ENCODE measurements at places on chromosomes 12 and 14. TPM values are rescaled to one million over a fixed set of nuclear protein-coding genes. Genes with fewer than 3 reads are reported as not detected.

P2RX2 gene
- not detected for total RNA-seq

DNA sequence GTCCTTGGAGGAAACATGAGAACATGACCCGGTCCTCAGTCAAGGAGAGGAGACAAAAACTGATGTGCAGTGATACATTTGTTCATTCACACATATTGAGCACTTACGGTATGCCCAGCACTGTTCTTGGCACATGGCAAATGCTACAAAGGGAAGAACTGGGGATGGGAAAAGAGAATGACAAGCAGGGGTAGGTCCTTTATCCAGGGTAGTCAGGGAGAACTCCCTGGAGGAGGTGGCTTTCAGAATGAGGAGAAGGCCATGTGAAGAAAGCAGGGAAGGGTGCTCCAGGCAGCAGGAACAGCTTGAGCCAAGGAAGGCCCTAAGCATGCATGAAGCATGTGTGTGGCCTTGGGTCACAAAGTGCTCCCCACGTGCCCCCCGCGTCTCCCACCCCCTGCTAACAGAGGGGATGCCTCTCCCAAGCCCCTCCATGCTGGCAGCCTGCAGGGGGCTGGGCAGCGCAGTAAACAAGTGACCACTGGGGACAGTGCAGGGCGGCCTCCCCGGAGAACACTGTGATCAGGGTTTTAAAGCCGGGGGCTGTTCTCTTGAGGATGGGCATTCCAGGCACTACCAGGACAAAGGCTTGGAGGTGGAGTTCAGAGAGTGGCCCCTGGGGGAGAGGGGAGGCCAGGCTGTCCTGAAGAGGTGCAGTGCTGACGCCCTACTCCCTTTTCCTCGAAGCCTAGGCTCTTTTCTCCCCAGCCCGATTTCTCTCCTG, 71.0 kb downstream of the PHETA1 start:
- no peak for DNase-seq
- no peak overlapping the region for H3K27ac ChIP-seq
- H3K4me1 ChIP-seq: no peaks in the 10 kb centered on the region
- no peaks in the 10 kb centered on the region for H3K36me3 ChIP-seq

FITM1 gene
- 1.2 TPM for total RNA-seq

DNA sequence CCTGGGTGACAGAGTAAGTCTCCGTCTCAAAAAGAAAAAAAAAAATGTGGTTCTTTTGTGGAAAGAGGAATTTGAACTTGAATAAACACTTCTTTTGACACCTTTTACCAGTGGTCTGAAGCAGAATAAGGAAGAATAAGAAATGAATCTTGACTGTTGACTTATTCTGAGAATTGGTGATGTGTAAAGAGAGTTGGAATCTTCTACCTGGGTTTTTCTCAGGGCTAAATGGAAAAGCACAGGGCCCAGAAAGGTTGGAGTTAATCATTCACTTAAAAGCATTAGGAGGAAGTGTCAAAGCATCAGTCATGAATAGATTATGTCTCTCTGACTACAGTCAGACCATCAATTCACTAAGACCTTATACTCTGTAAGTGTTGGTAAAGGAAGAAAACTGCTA, 13.9 kb downstream of the PNMA1 start:
- H3K4me1 ChIP-seq: no peaks in the 10 kb centered on the region
- no peaks in the 10 kb centered on the region for H3K27me3 ChIP-seq
- H3K4me3 ChIP-seq: no peak overlapping the region
- no peak overlapping the region for H3K27ac ChIP-seq
- no peak for DNase-seq

TMEM117 gene
- total RNA-seq: 7.2 TPM

DNA sequence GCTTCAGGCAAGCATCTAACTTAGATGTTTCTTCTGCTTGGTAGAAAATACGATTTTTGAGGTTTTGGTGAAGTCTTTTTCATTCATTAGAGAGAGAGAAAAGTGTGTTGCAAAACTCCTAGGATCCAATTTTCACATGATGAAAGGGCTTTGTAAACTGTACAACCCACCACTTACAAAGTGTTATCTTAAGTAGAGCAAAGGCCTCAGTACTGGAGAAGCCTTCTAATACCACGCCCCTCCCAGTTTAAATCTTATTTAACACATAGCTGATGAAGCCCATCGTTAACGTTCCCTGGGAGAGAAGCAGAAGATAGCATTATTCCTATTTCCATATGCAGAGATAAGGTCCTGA, 869 bp downstream of the APOLD1 start:
- no peaks in the 10 kb centered on the region for H3K4me1 ChIP-seq
- peak overlapping the region; percentile 79 for H3K4me3 ChIP-seq
- DNase-seq: no peak
- H3K27me3 ChIP-seq: no peaks in the 10 kb centered on the region

PMCH gene
- not detected for total RNA-seq

AQP2 gene
- not detected for total RNA-seq

MSRB3 gene
- 51.8 TPM for total RNA-seq

HOXC11 gene
- total RNA-seq: 0.29 TPM

DNA sequence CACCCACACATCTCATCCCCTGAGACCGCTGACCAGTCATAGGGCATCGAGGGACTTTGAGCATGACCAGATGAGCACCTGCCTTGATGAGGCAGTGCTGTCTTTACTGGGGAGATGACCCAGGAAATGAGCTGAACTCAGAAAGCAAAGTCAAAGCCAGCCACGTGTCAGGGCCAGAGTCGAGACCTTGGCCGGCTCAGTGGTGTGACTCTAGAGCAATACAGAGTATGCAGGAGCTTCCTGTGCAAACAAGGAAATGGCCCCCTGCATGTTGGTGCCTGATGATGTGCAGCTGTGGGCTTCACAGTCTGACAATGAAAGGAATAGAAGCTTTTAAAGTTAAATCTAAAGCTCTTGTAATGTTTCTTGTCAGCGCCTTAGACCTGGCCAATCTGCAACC, 332.9 kb downstream of the PCNX1 start:
- no peaks in the 10 kb centered on the region for H3K4me1 ChIP-seq
- no peaks in the 10 kb centered on the region for H3K36me3 ChIP-seq
- no peak overlapping the region for H3K4me3 ChIP-seq
- no peak for DNase-seq
- H3K27me3 ChIP-seq: no peaks in the 10 kb centered on the region

MYRFL gene
- not detected for total RNA-seq

ZBTB42 gene
- 3.5 TPM for total RNA-seq

- peak overlapping the region; percentile 4 for H3K27ac ChIP-seq
- no peaks in the 10 kb centered on the region for H3K4me1 ChIP-seq
- no peak for DNase-seq
- H3K36me3 ChIP-seq: no peaks in the 10 kb centered on the region
Observed at GRCh38 chr12:75954041-75954440, 77.5 kb downstream of the PHLDA1 start.

Data from breast epithelium (tissue), 4 donors.